Activated CD4-positive, alpha-beta T cell treated with anti-CD3 and anti-CD28 coated beads for 36 hours (primary cell): ENCODE measurements at places on chromosomes 12 and 14. TPM values are rescaled to one million over a fixed set of nuclear protein-coding genes. Genes with fewer than 3 reads are reported as not detected.

DNA sequence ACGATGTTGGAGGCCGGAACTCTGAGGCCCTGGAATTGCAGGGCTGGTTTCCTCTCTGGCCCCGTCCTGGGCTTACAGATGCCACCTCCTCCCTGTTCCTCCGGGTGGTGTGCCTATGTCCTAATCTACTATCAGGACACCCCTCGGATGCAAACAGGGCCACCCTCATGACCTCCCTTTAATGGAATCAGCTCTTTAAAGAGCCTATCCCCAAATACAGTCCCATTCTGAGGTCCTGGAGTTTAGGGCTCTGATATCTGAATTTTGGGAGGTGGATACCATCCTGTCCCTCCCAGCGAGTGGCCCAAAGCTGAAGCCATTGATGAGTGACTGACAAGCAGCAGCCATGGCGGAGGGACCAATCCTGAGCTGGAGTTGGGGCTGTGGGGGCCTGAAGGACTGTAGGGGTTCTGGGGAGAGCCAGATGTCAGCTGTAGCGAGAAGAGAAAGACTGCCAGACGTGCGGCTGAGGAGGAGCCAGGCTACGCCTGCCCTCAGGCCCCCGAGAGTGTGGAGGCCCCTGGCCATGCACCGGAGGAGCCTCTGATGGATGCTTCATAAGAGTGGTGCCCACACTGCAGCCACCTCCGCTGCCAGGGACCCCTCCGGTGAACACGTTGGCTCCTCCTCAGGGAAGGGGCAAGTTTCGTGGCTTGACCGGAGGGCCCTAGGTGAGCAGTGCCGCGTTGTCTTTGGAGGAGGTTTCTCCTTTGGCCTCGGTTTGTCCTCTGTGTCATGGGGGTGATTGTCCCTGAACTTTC is 100.2 kb downstream of the KIF26A start:
- H3K4me3 ChIP-seq, result no peak overlapping the region
- DNase-seq, result no peak
- peaks cover 7% of the 10 kb centered on the region for H3K27me3 ChIP-seq
- H3K27ac ChIP-seq, result no peak overlapping the region
- H3K36me3 ChIP-seq, result no peaks in the 10 kb centered on the region

GRCh38 chr12:27555361-27555760 is 31.4 kb downstream of the PPFIBP1 start:
- no peaks in the 10 kb centered on the region for H3K36me3 ChIP-seq
- no peak overlapping the region for H3K27ac ChIP-seq
- no peak for DNase-seq

DNA sequence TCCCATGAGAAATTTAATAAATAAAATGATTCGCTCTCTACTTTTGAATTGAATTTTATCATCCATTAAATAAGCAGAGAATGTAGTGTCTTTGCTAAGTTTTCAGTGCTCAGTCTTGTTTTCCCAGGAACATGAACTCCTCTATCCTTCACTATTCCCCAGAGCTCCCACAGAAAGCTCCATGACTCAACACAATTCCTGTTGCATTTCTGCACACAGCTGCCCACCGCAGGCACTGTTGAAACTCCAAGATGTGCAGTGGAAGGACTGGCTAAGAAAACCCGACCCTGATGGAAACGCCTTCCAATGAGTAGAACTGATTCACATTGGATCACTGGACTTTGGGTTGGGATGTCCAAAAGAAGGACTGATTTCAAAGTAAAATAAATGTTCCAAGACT is 202.4 kb upstream of the AMIGO2 start:
- peaks cover 13% of the 10 kb centered on the region for H3K36me3 ChIP-seq
- H3K27ac ChIP-seq, result peak overlapping the region; percentile 85
- no peak for DNase-seq
- peak overlapping the region; percentile 10 for H3K4me3 ChIP-seq
- peaks cover 60% of the 10 kb centered on the region for H3K4me1 ChIP-seq

Gene LIN7A
- not detected for total RNA-seq

DNA sequence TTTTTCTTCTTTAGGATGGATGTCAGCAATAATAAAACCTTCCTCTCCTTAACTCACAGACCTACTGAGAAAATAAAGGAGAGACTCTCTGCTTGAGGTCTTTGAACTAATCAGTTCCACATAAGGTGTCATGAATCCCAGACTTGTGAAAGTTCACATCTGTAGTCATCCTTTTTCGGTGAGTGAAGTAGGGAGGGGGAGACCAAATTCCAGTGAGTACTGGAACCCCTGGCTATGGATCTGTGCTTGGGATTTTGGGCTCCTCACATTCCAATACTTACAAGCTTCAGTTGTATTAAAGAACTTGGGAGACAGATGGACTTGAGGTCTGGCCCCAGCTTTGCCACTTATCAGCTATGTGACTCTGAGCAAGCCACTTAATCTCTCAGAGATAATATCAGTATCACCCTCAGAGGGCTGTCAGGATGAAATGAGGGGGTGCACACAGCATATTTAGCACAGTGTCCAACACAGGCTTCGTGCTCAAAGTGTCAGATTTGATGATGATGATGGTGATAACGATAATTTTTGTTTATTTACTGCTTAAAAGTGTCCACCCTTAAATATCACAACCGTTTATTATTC is 34.8 kb upstream of the APPL2 start:
- H3K4me1 ChIP-seq, result no peaks in the 10 kb centered on the region
- H3K4me3 ChIP-seq, result no peak overlapping the region
- no peak for DNase-seq
- H3K27ac ChIP-seq, result no peak overlapping the region

Gene SLC7A7
- 0.50 TPM for total RNA-seq

Gene CACNA1C
- total RNA-seq, result 0.11 TPM

GRCh38 chr12:8590842-8591545 is 21.7 kb downstream of the AICDA start:
- no peaks in the 10 kb centered on the region for H3K36me3 ChIP-seq
- no peak overlapping the region for H3K27ac ChIP-seq
- peaks cover 8% of the 10 kb centered on the region for H3K4me1 ChIP-seq
- H3K27me3 ChIP-seq, result no peaks in the 10 kb centered on the region
- no peak overlapping the region for H3K4me3 ChIP-seq
- DNase-seq, result peak; percentile 7

DNA sequence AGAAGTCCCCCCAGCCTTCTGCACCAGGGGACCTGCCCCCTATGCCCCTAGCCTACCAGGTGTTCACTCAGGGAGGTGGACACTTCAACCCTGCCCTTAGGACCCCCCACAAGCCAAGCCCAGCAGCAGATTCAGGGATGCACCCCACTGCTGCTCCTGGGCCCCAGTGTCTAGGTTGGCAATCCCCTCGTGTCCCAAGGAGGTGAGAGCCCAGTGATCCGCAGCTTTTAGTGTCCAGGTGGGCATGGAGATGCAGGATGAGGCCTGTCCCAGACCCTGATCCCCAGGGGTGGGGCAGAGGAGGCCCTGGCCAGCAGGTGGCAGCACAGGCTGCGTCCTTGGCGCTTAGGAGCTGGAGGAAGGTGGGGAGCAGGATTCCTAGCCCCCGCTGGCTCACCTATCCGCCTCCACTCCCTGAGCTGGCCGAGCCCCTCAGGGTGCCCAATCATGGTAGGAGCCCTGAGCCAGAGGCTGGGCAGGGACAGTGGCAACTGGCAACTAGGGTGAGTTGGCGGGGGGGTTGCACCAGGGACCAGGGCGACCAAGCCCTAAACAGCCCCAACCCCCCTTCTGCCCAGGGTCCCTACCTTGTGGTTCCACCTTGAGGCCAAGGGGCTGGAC is 4.1 kb downstream of the CKB start:
- H3K4me3 ChIP-seq, result no peak overlapping the region
- H3K36me3 ChIP-seq, result no peaks in the 10 kb centered on the region
- DNase-seq, result peak; percentile 76
- H3K27ac ChIP-seq, result no peak overlapping the region

Gene CNTN1
- not detected for total RNA-seq

Gene MYO1H
- total RNA-seq, result not detected

Gene PLEKHD1
- 0.05 TPM for total RNA-seq

Gene VWF
- 0.07 TPM for total RNA-seq

Gene DUSP6
- total RNA-seq, result 49.9 TPM

Gene PRPH
- not detected for total RNA-seq

Gene JPH4
- total RNA-seq, result not detected

DNA sequence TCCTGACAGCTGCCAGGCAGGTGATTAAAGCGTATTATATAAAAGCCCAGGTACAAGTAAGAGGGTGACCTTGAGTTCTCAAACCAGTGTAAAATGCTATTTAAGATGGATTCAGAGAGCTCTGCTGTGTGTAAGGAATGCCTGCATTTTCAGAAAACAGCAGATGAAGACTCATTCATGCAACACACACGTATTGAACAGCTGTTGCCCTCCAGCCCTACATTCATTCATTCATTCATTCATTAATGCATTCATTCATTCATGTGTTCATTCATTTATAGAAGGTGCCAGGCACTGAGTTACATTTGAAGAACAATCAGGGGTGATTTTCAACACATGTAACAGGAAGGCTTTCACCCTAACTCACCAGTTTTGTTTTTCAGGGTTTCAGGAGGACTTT is 27.4 kb upstream of the ELK3 start:
- H3K27ac ChIP-seq, result no peak overlapping the region
- no peaks in the 10 kb centered on the region for H3K36me3 ChIP-seq
- H3K27me3 ChIP-seq, result no peaks in the 10 kb centered on the region
- no peaks in the 10 kb centered on the region for H3K4me1 ChIP-seq

- DNase-seq, result no peak
- no peak overlapping the region for H3K27ac ChIP-seq
- H3K4me3 ChIP-seq, result no peak overlapping the region
- no peaks in the 10 kb centered on the region for H3K36me3 ChIP-seq
- H3K4me1 ChIP-seq, result peaks cover 5% of the 10 kb centered on the region
Measured at GRCh38 chr14:59582161-59582560, 5.5 kb upstream of the CCDC175 start.

GRCh38 chr12:49345051-49345824 is 1.4 kb upstream of the DNAJC22 start:
- peaks cover 57% of the 10 kb centered on the region for H3K27me3 ChIP-seq
- peak overlapping the region; percentile 23 for H3K4me3 ChIP-seq
- no peak overlapping the region for H3K27ac ChIP-seq
- H3K36me3 ChIP-seq, result no peaks in the 10 kb centered on the region

Gene SERPINA1
- 102 TPM for total RNA-seq

Gene MYF6
- not detected for total RNA-seq

DNA sequence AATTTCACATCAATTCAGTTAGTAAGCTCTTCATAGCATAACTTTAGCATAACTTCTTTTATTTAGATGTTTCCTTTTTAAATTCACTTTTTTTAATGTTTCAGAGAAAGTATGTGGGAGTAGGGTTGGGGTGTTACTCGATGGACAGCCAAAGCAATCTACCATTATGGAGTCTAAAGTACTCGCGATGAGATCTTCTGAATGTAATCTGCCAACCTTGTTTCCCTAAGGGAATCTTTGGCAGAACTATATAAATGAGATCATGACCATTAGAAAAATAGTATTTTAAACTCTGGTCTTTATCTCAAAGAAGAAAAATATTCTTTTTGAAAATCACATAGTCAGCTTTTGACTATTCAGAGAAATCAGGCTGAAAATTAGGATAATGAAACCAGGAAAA is 103.9 kb downstream of the BBS10 start:
- DNase-seq, result no peak
- no peaks in the 10 kb centered on the region for H3K4me1 ChIP-seq
- no peak overlapping the region for H3K4me3 ChIP-seq
- H3K36me3 ChIP-seq, result no peaks in the 10 kb centered on the region
- H3K27me3 ChIP-seq, result peaks cover 8% of the 10 kb centered on the region

Gene GARIN6
- not detected for total RNA-seq

DNA sequence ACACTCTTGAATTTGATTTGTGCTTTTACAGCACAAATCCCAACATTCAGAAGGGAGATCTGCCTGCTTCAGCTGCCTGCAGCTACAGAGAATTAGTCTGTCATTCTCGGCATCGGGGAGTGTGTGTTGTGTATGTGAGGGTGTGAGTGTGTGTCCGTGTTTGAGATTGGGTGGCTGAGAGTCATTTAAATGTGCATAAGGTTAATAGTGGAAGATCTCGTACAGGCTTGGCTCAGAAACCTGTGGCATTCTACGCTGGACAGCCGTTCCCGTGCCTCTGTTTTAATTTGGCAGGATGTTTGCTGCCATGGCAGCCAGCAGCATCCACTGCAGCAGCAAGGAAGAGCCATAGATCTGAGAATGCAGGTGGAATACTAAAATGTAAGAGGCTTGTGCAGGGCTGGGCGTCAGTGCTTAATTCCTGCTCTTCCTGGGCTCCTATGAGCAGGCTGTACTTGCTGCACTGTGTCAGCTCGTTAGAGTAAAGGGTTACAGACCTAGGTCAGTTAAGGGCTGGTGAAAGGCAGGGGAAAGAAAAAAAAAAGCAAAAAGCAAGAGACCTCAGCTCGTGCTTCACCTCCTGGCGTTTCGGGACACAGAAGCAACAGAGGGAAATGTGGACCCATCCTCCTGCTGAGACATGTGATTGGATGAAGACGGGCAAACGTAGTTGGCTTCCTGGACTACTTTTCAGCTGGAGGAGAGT is 205.4 kb downstream of the NAV3 start:
- no peaks in the 10 kb centered on the region for H3K4me1 ChIP-seq
- H3K36me3 ChIP-seq, result no peaks in the 10 kb centered on the region
- H3K27me3 ChIP-seq, result no peaks in the 10 kb centered on the region
- H3K27ac ChIP-seq, result no peak overlapping the region
- DNase-seq, result no peak

Gene MMAB
- 37.7 TPM for total RNA-seq

DNA sequence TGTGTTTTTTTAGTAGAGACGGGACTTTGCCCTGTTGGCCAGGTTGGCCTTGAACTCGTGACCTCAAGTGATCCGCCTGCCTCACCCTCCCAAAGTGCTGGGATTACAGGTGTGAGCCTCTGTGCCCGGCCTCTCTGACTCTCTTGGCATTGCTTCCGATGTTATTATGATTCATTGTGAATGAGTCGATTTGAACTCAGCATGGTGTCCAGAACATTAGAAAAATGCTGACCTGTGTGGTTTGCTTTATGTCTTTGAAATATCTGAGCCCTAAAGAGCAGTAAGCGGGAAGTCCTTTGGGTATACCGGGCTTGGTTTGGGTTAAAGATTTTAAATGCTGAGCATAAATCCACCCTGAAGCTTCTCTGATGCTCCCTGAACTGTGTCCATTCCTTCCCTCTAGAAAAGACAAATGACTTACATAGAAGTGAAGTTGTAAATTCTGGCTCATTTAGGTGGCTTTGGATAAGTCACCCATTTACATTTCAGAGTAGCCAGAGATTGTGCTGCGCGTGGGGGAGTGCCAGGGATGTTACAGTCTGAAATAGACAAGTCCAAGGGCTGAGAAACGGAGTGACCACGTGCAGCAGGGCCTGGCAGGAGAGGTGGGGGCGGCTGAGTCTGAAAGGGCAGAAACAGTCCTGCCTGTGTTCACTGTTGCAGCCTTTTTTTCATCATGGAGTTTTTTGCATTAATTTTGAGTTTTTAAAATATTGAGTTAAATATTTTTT is 39.6 kb downstream of the SLC15A4 start:
- no peaks in the 10 kb centered on the region for H3K36me3 ChIP-seq
- peak overlapping the region; percentile 98 for H3K27ac ChIP-seq

DNA sequence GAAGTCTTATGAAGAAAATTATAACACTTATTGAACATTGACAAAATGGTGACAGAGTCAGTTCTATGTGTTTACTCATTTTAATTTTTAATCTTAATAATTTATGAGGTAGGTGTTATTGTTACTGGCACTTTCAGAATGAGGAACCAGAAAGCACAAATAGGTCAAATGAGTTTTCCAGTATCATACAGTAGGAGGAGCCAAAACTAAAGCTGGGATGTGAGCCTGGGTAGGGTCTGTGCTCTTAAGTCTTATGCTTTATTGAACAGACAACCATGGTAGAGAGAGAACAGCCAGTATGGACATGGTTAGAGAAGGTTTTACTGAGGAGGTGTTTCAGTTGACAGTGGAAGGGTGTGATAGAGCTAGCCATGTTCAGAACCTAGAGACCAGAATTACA is 775.7 kb downstream of the TMTC2 start:
- no peaks in the 10 kb centered on the region for H3K27me3 ChIP-seq
- H3K36me3 ChIP-seq, result no peaks in the 10 kb centered on the region
- no peak overlapping the region for H3K4me3 ChIP-seq
- no peak overlapping the region for H3K27ac ChIP-seq
- H3K4me1 ChIP-seq, result no peaks in the 10 kb centered on the region
